Small intestine (tissue), 16 donors: ENCODE measurements at places on chromosomes 7 and 10. TPM values are rescaled to one million over a fixed set of nuclear protein-coding genes. Genes with fewer than 3 reads are reported as not detected.

The VWDE gene
- polyA plus RNA-seq, result not detected

The FLNC gene
- polyA plus RNA-seq, result 31.9 TPM

The SEMA3E gene
- under 0.01 TPM for polyA plus RNA-seq

The CPVL gene
- 15.8 TPM for polyA plus RNA-seq

DNA sequence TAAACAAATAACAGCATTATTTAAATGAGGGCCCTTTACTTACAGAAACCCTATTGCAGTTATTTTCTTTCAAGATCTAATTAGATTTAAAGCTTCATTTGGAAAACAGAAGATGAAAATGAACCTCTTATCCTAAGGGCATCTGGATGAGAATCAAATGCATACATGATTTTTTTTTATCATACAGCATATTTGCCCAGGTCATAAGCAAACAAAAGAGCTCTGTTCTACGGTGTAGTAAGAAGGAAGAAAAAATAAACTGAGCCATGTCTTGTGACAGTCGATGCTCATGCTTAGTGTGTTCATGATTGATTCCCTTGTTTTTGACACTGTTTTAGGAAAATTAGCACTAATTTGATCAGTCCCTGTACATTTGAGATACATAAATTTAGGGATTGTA is 202.6 kb upstream of the RNF32 start:
- DNase-seq, result no peak

DNA sequence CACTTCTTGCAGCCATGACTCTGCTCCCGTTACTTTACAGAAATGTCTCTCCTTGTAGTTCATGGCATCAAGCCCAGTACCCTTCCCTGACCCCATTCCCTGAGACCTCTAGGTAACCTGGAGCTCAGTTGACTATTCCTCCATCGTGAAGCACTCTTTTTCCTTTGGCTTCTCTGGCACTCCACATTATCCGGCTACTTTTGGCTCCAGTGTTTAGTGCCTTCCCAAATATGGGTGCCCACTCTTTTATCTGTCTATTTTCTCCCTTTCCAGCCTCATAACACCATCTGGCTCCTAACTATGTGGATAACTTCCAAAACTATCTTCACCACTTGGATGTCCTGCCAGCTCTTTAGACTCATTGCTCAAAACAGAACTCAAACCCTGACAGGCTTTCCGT is 744.7 kb upstream of the GALNT17 start:
- no peak for DNase-seq

DNA sequence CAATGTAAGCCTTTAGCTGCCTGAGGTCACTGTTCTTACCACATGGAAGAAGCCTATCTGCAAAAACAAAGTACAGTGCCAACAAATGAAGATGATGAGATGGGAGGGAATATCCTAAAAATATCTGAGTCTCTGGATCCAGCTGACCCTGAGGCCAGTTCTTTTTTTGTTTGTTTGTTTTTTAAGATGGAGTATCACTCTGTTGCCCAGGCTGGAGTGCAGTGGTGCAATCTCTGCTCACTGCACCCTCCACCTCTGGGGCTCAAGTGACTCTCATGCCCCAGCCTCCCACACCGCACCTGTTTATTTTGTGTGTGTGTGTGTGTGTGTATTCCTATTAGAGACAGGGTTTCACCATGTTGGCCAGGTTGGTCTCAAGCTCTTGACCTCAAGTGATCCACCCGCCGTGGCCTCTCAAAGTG is 44.9 kb downstream of the HYCC1 start:
- DNase-seq, result no peak

DNA sequence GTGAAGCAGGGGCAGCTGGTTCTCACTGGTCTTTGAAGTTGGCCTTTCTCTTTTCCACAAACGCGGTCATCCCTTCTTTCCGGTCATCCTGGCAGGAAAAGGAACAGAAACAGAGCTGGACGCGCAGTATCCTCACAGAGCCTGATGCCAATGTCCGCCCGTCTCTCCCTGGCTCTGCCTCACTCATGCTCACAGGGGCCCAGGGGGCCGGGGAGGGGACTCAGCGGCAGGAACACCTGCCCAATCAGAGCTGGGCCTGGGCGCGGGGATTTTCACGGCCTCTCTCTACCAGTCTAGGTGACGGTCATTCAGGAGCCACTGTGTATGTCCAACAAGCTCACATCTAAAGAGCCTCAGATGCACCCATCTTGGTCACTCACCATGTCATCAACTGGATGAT is 5.0 kb upstream of the FUOM start:
- DNase-seq, result no peak

GRCh38 chr7:98771519-98771918 is 98.3 kb downstream of the TMEM130 start:
- peak; percentile 9 for DNase-seq

- no peak for DNase-seq
Measured at GRCh38 chr10:119865699-119866240, 6.9 kb downstream of the MCMBP start.

DNA sequence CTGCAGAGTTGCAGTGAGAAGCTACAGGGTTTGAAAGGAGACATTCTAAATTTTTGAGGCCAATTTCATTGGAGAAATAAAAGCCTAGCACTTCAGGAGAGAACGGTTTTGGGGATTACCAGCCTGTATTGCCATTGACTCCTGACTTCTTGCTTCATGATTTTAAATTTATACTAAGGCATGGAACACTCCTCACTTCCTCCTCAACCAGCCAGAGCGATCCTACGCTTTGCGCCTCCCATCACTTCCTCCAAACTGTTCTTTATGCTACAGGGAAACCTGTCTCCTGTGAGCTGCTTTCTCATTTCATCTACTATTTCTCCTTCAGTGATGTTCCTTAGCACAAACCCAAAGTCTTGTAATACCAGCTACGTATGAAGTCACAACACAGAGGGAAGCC is 495.1 kb downstream of the SUGCT start:
- no peak for DNase-seq

DNA sequence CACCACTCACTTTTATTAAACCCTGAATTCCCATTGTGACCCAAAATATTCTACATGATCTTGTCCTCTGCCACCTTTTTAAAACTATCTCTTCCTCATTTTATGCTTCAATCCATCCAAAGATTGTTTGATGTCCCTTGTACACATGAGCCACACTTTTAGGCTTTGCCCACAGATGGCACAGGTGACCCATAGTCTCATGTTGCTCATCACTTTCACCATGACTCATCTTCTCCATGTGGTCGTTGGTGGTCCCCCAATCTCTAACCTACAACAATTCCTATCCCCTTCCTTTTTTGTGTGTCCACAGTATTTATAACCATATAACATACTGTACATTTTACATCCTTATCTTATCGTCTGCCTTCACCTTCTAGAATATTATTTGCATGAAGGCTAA is 271.5 kb upstream of the ZWINT start:
- no peak for DNase-seq

- DNase-seq, result peak; percentile 28
Measured at GRCh38 chr7:24475166-24475961, 97.9 kb upstream of the PALS2 start.

DNA sequence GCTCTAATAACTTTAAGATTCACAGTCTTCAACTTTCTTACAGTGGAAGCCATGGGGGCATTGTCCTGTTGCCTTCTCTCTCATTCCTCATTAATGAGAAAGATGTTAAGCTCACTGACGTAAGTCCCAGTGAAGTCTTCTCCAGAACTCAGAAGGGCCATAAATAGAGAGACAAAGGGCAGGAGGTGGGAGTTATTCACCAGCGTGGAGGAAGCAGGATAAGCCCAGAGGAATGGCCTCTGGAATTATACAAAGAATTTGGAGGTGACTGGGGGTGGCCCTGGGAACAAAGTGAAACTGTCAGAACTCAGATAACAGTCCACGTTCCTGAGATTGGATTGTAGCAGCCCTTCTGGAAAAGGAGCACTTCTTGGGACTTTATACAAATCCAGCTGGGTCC is 52.4 kb downstream of the SORBS1 start:
- DNase-seq, result peak; percentile 84

- no peak for DNase-seq
Measured at GRCh38 chr10:88067737-88068136, 204.3 kb downstream of the PTEN start.
